ENCODE measurements at places on chromosomes 12 and 14.

DNA sequence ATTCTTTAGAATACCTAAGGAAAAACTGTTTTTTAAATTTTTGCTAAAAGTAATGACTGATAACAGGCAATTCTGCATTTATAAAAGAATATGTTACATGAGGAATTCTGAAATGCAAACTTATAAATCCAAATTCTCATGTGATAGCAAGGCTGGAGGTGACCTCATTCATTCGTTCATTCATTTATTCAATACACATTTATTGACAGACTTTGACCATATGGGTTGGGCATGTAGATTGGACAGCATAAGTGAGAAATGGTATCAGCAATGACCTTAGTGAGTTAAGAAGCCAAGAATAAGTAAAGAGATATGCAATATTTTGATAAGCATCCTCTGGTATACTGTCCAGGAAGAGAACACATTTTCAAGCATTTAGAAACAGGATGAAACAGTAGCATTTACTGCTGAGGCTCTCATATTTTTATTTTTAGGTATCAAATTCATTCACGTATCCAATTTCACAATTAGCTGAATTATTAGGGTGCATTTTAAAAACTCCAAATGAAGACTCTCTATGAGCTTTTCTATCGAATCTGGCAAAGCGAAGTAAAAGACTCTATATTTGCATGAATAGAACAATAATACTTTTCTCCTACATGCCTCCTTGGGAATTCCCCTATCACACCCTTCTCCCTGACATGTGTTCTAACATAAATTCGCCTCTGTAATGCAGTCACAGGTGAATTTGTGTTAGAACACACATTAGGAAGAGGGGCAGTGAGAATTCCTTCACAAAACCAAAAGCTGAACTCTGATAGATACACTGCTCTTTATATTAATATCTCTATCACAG lies 49.9 kb downstream of the PEBP1 start:
- no peak for DNase-seq

- DNase-seq, result no peak
These were observed 64.7 kb downstream of the BTG1 start for GRCh38 chr12:92080911-92081285.

- DNase-seq, result no peak
These were observed 373.5 kb upstream of the OR4E1 start for GRCh38 chr14:22047115-22047514.

GRCh38 chr12:102675672-102676071 lies 195.3 kb upstream of the IGF1 start:
- DNase-seq, result no peak

- DNase-seq, result no peak
These were observed 1.8 kb downstream of the C12orf57 start for GRCh38 chr12:6945613-6946012.

DNA sequence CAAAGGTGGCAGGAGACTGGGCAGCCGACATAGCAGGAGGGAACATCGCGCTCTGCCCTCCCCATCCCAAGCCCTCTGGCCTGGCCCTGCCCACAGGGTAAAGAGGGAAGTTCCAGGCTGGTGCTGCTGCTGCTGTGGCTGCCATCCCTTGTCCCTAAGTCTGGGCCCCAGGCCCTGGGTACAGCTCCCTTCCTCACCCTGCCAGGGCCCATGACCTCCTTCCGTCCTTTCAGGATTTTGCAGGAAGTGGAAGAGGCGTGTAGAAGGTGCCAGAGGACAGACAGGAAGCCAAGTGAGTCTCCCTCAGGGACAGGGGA lies 14.7 kb upstream of the NCOR2 start:
- DNase-seq, result no peak

DNA sequence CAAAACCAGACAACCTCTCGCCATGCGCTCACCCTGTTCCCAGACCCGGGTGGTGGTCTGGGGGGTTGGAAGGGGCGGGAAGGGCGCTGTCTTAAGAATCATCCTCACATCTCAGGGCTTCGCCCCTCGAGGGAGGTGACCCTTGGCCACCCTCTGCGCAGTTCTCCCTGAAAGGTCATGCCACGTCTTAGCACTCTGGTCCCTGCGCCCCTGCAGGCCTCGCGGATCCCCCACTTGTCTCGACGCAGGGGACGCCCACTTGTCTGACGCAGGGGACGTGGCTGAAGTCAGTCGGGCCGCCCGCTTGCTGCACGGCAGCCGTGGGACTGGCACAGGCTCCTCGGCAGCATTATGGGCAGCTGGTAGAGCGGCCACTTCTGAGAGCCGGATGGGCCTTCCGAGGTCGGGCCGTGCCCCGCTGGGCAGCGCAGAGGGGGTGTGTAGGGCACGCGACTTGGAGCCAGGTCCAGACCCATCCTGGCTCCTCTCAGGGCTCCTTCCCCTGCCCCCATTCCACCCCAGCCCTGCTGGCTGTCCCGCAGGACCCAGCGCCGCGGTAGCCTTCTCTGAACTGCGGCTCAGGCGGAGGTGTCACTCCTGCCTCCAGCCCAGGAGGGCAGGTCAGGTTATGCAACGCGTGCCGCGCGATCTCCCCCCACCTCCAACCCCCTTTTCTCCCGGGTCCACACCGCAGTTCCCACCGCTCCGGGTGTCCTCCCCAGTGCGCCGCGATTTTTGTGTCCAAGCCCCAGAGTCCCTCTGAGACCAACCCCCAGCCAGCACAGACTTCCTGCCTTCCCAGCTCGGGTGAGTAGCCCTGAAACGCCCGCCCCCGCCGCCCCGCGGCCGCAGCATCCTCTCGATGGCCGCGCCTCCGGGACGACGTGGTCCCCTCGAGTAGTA lies 40.9 kb upstream of the CAPRIN2 start:
- no peak for DNase-seq

DNA sequence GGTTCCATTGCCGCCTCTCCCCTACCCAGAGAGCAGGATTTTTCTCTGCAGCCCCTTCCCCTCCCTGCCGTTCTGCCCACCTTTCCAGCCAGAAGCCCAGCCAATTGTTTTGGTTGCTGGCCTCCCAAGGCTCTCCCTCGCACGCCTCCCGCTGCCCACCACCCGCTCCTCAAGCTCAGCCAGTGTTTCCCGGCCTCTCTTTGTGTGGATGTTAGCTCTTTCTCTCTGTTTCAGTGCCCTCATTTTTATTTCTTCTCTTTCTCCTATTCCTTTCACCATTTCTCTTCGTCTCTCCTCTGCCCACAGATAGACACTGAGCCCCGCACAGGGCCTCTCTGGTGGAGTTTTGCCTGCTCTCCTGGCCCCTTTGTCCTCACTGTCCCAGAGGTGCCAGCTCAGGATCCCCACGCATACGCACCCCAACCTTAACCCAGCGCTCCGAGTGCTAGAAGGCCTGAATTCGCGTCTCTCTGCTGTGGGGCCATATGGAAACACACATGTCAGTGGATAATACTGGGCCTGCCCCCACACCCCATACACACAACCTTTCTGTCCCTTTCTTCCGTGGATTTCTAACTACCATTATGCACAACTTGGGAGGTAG lies 54.9 kb downstream of the SMUG1 start:
- DNase-seq, result no peak

GRCh38 chr14:76651410-76652055 lies 109.7 kb upstream of the VASH1 start:
- no peak for DNase-seq

DNA sequence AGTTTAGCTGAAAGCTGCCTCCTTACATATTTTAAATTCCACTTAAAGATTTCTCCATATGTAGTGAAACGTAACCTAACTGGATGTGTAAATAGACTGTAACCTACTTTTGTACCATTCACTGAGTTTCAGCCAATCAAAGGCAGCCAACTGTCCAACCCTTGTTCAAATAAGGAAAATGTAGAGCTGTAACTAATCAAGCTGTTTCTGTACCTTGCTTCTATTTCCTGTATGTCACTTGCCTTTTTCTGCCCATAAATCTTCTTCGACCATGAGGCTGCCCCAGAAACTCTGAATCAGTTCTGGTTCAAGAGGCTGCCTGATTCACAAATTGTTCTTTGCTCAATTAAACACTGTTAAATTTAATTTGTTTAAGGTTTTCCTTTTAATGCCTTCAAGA lies 6.3 kb downstream of the SLC7A8 start:
- peak; percentile 13 for DNase-seq

DNA sequence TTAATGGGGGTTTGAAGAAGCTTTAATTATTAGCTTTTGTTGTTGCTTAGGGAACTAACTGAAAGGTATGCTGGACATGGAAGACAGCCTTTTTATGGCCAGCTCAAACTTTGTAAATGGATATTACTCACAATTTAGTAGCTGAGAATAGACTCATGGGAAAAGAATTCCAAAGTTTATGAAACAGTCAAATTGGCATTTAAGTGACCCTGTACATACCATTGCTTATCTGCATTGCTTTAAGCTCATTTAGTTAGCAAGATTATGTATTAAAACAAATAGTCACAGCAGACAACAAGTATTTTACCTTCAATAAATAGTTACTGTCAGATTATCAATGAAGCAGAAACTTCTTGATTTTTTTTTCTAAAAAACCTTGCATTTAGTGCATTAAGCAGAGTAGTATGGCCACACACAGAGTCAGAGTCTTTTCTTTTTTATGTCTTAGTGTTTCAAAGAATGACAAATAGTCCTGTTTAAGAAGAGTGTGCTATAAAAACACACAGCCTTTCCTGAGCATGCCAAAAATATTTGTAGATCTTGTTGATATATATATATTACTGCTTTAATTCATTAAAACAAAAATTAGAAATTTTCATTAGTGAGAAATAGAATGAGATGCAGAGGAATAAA lies 102.2 kb downstream of the TTC6 start:
- DNase-seq, result no peak

DNA sequence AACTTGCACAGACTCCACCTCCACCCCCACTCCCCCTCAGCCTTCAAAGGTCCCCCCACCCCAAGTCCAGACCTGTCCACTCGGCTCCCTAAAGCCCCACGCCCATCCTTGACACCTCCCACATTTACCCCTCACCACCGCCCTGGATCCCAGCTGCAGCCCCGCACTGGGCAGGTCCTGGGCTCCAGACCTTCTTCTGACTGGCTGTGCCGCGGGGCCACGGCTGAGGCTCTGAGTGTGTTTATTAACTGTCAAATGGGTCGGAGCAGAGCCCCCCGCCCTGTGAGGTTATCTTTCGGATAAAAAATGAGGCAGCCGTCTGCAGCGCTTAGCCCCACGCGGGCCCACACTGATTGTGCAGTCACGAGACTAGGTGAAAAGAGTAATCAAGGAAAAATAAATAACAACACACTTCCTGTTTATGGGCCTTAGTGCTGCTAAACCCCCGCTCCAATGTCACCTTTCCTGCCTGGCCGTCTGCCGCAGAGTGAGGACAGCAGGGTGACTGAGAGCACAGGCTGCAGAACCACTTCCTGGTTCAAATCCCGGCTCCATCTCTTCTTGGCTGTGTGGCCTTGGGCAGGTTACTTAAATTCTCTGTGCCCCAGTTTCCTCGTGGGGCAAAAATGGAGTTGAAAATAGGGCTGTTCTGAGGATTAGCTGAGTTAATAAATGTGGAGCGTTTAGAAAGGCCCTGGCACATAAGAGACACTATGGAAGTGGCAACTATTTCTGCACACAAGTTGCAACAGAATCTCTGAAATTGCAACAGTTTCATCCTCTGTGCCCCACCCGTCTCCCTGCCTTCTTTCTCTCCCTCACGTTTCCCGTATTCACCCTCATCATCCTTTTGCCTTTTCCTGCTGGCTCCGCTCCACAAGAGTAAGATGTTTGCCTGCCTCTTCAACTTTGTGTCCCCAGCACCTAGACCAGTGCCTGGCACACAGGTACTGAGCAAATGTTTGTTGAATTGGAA lies 9.4 kb downstream of the SETD1B start:
- no peak for DNase-seq

GRCh38 chr12:121059031-121059898 lies 20.2 kb upstream of the OASL start:
- no peak for DNase-seq

GRCh38 chr12:4044736-4045730 lies 171.8 kb upstream of the PARP11 start:
- no peak for DNase-seq

- DNase-seq, result no peak
These were observed 188.1 kb downstream of the IPO8 start for GRCh38 chr12:30507576-30507975.

GRCh38 chr12:12616512-12617310 lies 5.0 kb downstream of the CREBL2 start:
- peak; percentile 20 for DNase-seq

DNA sequence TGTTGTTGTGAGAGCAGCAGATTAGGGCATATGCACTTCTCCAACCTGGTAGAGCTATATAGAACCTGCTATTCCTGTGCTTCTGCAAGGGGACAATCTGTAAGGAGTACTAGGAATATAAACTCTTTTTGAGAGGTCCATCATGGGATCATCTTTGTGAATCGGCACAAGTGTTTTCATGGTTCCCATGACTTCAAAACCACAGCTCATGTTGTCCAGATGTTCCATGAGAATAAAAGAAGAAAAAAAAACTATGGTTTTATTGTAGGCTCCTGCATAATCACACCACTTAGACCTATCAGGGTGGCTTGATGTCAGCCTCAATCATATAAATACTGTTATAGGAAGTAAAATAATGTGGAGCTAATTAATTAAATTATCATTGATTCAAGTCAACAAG lies 311.4 kb upstream of the ATP2B1 start:
- DNase-seq, result no peak
